Non-pigmented ciliary epithelial cell (primary cell): ENCODE measurements at places on chromosomes 2 and 18.

- DNase-seq, result peak; percentile 13
Observed at GRCh38 chr18:47204908-47205522, 28.9 kb upstream of the IER3IP1 start.

DNA sequence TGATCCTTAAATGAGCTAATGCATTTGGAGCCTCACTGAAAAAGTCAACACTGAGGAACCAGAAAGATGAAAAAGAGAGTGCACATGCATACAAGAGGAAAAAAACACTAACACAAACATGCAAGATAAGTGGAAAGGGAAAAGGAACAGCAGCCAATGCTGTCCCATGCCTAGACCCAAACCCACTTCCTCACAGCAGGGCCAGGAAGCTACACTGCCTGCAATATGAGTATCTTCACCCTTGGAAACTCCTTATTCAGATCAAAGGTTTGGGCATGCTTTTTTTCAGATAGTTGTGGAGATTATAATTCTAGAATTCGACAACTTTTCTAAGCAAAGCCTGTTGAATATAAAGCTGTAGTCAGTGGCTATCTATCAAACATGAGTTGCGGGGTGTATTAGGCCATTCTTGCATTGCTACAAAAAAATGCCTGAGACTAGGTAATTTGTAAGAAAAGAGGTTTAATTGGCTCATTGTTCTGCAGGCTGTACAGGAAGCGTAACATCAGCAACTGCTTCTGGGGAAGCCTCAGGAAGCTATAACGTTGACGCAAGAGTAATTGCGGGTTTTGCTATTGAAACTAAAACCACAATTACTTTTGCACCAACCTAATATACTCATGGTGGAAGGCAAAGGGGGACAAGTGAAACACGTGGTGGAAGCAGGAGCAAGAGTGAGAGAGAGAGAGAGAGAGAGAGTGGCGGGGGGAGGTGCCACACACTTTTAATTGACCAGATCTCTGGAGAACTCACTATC, 138.2 kb downstream of the MBD2 start:
- no peak for DNase-seq

DNA sequence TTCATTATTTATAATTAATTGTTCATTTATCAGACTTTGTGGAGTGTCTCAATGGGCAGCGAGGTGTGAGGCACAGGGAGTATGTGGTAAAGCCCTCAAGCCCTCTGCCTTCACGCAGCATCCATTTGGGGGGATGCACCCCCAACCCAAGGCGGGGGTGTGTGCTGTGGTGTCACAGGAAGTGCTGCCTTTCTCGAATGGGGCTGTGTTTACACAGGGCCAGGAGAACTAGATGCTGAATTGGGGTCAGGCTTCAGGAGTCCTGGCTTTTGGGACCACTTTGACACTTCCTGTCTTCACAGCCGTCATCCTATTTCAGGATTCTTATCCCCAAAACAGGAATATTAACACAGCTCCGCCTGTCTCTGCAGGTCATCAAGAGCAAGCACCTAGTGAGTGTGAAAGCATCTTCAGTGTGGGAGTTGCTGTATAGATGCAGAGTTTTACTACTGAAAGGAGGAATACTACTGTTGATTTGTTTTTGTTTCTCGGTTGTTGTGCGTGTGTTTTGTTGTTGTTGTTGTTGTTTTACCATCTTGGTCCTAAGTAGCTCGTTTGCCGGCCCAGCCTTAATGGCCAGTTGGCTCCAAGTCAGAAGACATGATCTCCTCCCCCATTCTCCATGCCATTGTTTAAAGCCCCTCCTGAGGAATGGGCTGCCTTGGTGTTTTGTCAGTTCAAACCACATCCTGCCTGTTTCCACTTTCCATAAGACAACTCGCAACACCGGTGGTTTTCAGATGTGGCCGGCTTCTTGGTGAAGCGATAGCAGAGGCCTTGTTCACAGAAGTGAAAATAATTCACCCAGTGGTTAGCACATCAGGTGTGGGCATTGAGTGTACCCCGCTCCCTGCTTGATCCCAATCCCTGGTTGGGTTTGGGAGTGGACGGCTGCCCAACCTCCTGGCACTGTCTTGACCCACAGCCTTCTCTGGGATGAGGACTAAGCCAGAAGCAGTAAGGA, 221.3 kb downstream of the BCL2 start:
- DNase-seq, result no peak

DNA sequence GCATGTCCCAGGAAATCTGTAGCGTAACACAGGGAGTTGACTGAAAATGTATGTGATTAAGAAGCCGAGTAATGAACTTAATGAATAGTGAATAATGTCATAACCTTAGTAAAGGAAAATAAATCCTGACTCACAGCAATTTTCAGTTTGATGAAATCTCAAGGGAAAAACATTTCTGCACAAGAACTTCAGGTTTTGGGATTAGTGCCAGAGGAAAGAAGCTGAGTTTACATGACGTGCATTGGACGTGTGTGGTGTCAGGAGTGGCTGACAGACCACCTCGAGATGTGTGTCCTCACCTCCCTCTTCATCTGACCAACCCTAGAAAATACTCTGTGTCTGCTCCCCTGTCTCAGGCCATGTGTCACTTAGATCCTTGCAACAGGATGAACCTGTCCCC, 39.1 kb downstream of the VWA3B start:
- DNase-seq, result no peak

DNA sequence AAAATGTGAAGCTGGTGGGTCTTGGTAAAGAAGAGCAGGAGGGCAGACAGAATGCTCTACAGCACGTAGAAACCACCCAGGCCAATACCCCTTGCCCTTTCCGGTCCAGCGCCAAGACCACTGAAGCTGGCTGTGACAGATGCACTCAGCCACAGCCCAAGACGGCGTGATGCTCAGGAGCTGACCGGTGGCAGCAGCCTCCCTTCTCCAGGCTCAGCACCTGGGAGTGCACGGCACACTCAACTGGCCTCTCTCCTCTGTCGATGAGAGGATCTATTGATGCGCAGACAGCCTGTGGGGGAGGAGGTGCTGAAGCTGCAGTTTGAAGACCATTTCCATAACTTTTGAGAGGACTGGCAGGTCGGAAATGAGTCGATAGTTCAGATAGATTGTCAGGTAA, 141.0 kb upstream of the MYT1L start:
- no peak for DNase-seq

GRCh38 chr2:241017228-241017940, 19.0 kb downstream of the SNED1 start:
- no peak for DNase-seq

DNA sequence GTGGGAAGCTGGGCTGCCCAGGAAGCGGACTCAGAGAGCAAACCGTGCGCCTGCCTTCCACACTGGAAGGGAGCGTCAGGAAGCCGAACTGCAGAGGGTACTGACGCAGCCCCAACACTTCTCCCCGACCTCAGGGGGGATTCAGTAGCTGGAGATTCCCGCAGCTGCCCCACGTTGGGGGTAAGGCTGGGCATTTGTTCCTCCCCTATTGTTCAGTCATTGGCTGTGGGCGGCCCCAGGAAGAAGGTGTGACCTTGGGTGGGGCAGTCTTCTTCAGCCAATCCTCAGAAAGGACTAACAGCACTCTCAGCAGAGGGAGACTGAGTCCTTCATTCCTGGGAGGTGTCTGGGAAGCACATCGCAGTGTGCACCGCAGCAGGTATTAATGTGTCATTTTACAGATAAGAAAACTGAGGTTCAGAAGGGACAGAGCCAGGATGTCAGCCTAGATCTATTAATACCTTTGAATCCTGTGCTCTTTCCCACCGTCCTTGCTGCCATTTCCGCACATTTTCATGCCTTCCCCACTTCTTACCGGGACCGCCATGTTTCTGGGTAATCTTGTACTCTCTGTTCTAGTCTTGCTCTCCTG, 12.1 kb upstream of the C18orf32 start:
- DNase-seq, result no peak

DNA sequence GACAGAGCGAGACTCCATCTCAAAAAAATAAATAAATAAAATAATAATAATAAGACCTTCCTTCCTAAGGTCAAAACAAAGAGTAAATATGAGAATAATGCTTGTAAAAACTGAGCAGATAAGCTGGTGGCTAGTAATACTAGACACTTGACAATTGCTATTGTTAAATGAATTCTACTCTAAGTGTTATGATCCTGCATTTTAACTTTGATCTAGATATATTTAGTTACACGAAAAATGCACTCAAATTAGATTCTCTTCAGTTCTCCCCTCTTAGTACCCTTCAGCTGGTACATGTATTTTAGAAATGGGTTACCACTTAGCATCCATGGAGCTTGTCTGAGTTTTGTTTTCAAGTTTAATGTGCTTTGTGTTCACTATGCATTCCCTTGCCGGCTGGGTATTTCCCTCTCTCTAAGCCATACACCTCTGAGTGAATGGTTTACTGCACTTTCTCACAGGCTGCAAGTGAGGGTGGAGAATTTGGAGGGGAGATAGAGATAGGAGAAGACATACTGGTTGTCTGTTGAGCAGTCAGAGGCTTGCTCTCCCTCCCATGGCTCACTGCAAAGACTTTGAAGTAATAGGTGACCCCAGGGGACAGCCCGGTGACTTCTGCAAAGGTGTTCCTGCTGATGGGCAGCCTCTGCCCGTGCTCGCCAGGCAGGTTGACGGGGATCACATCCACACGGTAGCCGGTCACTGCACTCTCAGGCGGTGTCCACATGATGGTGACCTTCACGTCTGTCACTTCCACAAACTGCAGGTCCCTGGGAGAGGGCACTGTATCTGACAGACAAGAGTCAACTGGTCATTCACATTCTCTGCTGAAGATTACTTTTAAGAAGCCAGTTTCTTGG, 29.9 kb downstream of the FN1 start:
- DNase-seq, result no peak

- DNase-seq, result no peak
Observed at GRCh38 chr2:70905443-70906421, 30.0 kb upstream of the ATP6V1B1 start.

- no peak for DNase-seq
Observed at GRCh38 chr2:160373666-160374065, 119.9 kb downstream of the RBMS1 start.

DNA sequence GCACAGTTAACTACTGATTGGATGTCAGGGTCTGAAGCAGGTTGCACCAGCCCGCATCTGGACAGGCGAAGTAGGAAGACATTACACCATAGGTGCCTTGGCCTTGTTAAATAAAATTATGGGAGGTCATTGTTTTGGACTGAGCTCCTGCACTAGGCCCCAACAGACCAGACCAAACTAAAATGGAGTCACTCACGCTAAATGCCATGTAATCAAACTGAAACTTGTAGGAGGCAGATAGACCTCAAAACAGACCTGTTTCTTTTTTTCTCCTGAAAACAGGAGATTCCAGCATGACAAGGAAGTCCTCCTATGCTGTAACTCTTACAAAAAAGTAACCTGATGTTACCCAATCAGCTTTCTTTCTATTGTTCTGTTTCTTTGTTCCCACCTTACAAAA, 15.5 kb upstream of the NFU1 start:
- no peak for DNase-seq

GRCh38 chr2:60965499-60965785, 52.1 kb upstream of the PEX13 start:
- no peak for DNase-seq

GRCh38 chr18:35776473-35776872, 194.9 kb downstream of the GALNT1 start:
- DNase-seq, result no peak

DNA sequence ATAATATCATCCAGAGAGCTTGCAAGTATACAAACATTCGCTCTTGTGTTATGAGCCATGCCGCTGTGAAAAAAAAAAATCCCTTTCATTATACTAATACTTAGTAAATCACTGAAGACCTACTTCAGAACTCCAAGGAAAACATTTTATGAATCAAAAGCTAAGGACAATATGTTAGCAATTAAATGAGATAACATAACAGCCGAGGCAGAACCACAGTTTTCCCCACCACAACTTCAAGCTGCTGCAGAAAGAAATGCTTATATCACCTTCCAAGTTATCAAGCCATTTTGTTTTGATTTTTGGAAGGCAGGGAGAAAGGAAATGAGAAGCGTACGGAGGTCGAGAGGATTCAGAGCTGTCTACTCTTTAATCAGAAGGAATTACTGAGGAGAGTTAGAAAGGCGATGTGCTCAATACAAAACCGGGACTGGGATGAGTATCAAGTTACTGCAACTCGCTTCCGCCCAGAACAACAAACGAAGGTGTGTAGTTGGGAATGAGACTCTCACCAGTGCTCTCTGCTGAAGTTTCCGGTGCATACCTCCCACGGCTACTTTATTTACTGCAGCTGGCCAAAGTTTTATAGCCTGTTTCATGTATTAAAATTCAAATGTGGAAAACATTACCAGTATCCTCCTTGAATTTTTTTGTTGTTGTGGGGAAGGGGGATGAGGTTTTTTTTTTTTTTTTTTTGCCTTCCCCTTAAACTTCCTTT, 292.2 kb upstream of the CCDC68 start:
- DNase-seq, result no peak

DNA sequence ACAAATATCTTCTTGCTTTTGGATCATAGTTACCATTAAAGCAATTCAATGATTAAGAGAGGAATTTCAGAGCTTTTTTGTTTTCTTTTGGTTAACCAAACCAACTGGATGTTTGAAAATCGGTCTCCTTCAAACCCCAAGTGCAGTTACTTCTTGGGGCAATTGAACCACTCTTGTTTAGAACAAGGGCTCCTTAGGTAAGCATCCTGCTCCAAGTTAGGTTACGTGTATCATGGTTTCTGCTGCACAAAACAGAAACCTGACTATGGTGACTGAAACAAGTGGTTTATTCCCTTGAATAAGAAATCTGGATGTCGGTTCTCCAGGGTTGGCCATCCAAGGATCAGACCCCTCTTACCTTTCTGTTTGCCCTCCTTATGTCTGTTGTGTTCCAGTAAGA, 16.1 kb upstream of the LGALSL start:
- no peak for DNase-seq

DNA sequence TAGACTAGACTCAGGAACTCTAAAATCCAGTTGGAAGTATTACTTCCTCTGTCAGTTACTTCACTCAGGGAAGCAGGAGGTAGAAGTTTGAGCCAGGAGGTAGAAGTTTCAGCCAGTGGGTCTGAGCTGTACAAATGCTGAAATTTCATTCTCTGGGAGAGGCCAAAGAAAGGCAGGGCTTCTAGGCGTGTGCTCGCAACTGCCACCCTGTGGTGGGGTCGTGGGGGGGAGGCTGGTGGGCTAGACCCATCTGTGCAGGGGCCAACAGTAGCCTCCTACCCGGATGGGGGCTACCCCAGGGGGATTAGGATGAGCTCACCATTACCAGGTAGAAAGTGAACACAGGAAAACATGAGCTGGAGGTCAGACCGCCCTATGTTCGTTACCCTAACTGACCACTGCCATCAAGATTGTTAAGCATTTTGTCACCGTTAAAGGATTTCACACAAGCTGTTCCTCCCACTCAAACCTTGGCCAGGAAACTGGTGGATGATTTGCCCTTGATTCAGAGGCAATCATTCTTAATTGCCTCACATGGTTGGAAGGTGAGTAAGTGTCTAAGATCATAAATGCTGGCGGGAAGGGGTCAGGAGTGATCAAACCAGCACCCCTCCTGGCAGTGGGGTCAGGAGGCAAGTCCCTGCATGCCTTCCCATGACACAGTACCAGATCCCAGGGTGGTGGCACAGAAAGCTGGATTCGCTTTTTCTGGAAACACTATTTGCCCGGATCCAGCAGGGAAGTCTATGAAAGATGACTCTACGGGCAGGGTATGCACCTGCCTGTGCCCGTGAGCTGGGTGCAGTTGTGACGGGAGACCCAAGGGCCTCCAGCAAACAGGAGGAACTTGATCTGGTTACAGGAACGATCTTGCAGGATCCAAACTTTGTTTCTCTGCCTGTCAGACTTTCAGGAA, 5.2 kb upstream of the FHL2 start:
- DNase-seq, result peak; percentile 93

- DNase-seq, result no peak
Observed at GRCh38 chr2:212957624-212958023, 193.8 kb downstream of the IKZF2 start.
